T-helper 1 cell (primary cell): ENCODE measurements at places on chromosomes 7 and 10.
A peak's percentile ranks its signal among the peaks of the same experiment; 100 is the strongest.

GRCh38 chr7:41777894-41778596 is 75.2 kb upstream of the INHBA start:
- DNase-seq: no peak

- DNase-seq: no peak
These were observed 62.0 kb downstream of the MYOF start for GRCh38 chr10:93420091-93420490.

DNA sequence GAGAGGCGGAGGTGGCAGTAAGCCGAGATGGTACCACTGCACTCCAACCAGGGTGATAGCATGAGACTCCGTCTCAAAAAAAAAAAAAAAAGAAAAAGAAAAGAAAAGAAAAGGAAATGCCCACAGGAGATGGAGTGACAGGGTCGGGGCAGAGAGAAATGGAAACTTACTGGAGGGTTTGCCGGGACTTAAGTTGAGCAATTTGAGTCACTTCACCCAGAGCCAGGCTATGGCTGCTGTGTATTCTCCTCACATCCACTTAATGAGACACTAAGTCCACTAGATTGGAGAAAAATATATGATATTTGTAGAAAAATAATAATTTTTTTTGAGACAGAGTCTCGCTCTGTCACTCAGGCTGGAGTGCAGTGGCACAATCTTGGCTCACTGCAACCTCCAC is 4.6 kb upstream of the PFKFB3 start:
- DNase-seq: no peak

- DNase-seq: peak; percentile 35
These were observed 444.7 kb downstream of the DGKB start for GRCh38 chr7:14457568-14458453.

- DNase-seq: no peak
These were observed 10.3 kb upstream of the DNAAF5 start for GRCh38 chr7:716222-716621.

GRCh38 chr10:119981826-119982225 is 89.3 kb downstream of the SEC23IP start:
- DNase-seq: no peak

- DNase-seq: no peak
These were observed 138.5 kb downstream of the PLXNA4 start for GRCh38 chr7:132437730-132438129.

GRCh38 chr10:126458466-126458865 is 70.2 kb upstream of the ADAM12 start:
- no peak for DNase-seq

DNA sequence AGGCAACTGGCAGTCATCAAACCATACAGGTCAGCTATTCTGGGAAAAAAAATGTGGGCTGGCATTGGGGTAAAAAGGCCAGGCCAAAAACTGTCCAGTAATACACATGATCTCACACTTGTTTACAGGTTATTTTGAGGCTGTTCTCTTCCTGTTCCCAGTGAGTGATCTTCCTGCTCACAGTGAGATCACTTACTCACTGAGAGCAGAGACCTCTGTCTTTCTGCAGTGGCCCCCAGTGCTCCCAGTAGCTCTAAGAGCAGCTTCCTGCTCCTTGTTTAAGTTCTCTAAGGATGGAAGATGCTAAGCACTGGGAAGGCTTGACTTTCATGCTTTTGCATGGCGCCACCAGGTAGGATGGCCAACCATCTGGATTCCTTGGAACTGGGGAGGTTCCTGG is 93.5 kb upstream of the KIAA1217 start:
- DNase-seq: no peak

- DNase-seq: no peak
These were observed 24.5 kb downstream of the FOXK1 start for GRCh38 chr7:4706384-4707216.

DNA sequence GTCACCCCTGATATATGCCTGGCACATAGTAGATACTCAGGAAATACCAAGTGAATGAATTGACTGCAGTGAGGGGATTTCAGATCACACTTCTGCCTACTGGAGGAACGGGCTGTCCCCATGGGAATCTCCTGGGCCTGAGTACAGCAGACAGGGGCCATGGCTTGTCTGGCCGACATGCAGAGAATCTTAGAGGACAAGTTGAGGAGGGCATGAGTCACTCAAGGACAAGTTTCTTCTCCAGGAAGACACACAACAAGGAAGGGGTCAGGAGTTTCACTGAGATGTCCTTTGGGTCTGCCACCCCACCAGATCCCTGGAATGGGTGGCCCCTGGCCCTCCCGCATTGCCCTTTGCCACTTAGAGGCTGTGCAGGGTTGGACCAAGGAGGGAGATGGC is 20.7 kb downstream of the PLPP4 start:
- DNase-seq: no peak

DNA sequence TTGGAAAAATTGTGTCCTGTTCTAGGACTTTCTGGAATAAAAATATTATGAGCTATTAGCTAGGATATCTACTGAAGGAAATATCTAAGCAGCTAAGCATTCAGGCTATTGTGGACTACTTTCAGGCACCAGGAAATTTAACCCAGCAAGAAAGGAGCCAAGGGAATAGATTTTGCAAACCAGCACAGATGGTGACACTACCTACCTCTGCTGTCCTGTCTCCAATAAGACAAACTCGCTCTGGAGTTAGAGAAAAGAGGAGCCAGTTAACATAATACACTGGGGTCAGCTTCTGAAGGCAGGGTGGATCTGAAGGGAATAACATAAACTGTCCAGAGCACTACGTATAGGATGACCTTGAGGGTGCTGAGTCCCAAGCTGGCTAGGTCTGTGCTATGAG is 223.7 kb upstream of the PRSS58 start:
- DNase-seq: no peak

- no peak for DNase-seq
These were observed 229.8 kb upstream of the YAE1 start for GRCh38 chr7:39336442-39336841.

GRCh38 chr10:7085147-7085912 is 325.5 kb downstream of the SFMBT2 start:
- DNase-seq: no peak

- DNase-seq: no peak
These were observed 1.1 kb upstream of the RAB11FIP2 start for GRCh38 chr10:118047880-118048279.
